Right renal cortex interstitium (tissue), 3 donors: ENCODE measurements at places on chromosomes 11 and 22.

GRCh38 chr11:88359114-88359513 is 21.6 kb upstream of the CTSC start:
- DNase-seq = no peak

DNA sequence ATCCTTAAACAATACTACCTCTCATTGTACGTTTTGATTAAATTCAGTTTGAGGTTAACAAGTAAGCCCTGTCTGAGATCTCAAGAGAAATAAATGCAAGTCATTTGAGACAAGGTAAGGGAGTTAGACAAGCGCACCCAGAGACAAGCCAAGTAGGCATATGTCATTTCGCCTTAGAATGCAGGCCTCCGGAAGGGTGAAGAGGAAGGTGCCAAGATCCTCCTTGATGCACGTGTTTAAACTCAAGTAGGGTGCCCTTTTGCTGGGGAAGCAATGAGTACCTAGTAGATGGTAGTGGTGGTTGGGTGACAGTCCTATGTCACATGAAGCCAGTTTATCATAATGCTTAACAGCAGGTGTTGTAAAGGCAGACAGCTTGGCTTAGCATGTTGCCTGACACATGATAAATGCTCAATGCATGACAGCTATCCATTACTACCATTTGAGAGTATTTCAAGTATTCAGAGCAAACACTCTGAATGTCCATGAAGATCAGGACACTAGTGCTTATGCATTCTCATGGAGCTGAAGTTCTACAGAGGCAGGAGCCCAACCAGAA is 415.9 kb downstream of the TMEM135 start:
- no peak for DNase-seq

DNA sequence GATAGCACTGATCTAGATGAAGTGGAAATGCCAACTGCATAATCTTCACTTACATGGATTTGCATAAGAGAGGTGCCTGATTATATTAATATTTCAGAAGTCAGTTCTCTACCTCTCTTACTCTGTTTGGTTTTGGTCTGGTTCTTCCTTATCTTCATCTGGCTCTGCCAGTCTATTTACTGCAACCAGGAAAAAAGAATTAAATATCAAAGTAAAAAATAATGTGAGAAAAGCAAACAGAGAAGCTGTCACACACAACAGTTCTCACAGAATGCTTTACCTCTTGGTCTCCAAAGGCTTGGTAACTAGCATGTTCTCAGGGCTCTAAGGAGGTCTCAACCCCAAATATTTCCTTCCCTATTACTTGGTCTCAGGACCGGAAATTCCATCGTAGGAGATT is 6.7 kb downstream of the VSIG10L2 start:
- no peak for DNase-seq

GRCh38 chr11:80773919-80774318 is 1333.1 kb upstream of the TENM4 start:
- DNase-seq = no peak
